MCF 10A (cell line): ENCODE measurements at places on chromosomes 11 and 22.

- no peak for DNase-seq
These were observed 5.0 kb downstream of the SEZ6L start for GRCh38 chr22:26174280-26174679.

DNA sequence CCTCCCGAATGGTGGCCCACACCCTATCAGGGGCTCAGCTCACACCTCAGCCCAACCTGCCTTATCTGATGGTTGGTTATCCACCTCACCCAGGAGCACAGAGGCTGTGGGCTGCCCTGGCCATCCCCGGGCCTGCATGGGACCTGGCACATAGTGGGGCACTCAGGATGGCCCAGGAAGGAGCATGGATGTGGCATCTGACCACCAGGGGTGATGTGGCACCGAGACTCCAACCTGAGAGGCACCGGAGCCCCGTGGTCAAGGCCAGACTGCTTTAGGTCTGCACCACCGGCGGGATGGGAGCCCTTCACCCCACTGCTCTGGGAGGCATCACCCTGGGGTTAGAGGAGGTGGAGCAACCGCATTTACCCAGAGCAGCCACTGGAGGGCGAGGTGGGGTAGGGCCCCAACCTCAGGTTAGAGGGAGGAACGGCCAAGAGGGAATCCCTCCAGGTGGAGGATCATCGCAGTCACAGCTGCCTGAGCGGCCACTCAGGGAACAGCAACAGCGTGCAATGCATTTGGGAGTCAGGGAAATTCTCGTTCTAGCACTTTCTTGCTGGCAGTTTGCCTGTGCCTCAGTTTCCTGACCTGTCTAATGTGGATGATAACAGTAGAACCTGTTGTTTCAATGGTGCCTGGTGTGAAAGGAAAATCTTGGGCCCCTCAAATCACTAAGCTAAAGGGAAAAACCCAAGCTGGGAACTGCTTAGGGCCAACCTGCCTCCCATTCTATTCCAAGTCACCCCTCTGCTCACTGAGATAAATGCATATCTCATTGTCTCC, 52.9 kb upstream of the CARS1 start:
- peak; percentile 63 for DNase-seq

DNA sequence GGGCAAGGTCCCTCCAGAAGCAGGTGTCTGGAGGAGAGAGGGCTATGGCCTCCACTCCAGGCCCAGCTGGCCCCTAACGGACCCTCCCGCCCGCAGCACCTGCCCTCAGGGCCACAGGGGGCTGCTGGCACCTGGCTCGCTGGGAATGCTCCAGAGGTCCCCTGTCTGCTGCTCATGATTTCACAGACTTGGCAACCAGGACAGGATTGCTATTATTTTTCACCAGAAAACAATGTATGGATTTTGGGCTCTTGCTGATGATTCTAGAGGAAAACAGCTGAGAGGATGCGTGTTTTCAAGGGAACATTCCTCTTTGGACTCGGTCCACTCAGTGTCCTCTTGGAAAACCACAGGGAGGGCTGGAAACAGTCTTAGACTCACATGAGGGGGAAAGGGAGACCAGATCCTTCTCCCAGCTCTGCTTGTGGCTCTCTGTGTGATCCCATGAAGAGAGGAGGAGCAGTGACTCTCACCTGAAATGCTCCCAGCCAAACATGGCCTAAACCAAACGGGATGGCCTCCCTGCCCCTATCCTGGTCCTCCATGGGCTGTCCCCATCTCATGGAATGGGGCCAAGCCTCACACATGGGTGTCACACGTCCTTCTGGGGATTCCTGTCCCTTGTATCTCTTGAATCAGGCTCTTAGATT, 15.8 kb downstream of the MYEOV start:
- no peak for DNase-seq

DNA sequence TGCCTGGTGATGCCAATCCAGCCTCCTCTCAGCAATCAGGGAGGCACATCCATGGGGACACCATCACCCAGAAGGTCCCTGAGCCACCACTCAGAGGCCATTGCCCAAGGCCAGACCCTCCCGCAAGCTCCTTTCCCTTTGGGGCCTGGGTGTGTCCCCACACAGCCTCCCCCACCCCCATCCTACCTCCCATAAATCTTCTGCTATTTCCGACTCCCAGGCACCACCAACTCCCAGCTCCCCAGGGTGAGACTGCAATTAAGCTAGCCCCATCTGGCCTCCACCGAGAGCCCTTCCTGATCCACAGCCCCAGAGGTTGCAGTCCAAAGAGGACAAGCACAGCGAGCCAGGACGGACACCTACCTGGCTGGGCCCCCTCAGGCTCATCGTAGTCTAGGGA, 6.3 kb downstream of the ARHGAP1 start:
- DNase-seq = no peak

GRCh38 chr11:95104121-95104830, 14.6 kb downstream of the ENDOD1 start:
- DNase-seq = no peak

GRCh38 chr11:118046051-118046963, 30.6 kb upstream of the TMPRSS4 start:
- no peak for DNase-seq

GRCh38 chr11:134038897-134039470, 29.9 kb upstream of the JAM3 start:
- no peak for DNase-seq

- no peak for DNase-seq
These were observed 29.8 kb downstream of the MTMR3 start for GRCh38 chr22:29912605-29913398.

DNA sequence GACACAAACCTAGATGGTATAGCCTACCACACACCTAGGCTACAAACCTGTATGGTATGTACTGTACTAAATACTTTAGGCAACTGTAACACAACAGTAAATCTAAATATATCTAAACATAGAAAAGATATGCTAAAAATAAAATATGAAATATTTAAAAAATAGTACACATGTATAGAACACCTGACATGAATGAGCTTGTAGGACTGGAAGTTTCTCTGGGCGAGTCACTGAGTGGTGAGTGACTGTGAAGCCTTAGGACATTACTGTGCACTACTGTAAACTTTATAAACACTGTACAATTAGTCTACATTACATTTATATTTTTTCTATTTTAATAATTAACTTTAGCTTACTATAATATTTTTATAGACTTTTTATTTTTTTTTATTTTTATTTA, 1301.3 kb downstream of the FAM181B start:
- no peak for DNase-seq

- no peak for DNase-seq
These were observed 1.8 kb downstream of the LARGE2 start for GRCh38 chr11:45924036-45924915.

- no peak for DNase-seq
These were observed 3.9 kb downstream of the SPATA19 start for GRCh38 chr11:133841279-133842043.

- DNase-seq = no peak
These were observed 224.1 kb downstream of the CADM1 start for GRCh38 chr11:115279813-115280761.

DNA sequence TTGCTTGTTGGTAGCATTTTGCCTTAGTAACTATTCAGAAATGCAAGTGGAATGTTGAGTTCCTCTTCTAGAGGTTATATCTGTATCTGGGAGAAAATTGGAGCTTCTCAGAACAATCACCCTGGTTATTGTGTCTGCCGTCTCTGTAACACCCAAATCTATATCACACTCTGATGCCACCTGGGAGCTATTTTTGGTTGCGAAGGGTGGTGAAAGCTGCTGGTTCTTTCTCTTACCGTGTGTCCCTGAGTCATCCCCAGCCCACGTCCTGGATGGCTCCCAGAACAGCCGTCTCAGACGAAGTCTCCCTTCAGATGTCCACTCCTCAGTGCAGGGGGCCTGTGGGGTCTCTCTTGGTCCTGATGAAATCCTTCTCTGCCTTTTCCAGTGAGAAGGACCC, 83.5 kb downstream of the C22orf31 start:
- DNase-seq = peak; percentile 74

- peak; percentile 66 for DNase-seq
These were observed 851.1 kb upstream of the RAG2 start for GRCh38 chr11:37449146-37449545.
